ENCODE measurements at places on chromosomes 3 and 15.
A peak's percentile ranks its signal among the peaks of the same experiment; 100 is the strongest.

DNA sequence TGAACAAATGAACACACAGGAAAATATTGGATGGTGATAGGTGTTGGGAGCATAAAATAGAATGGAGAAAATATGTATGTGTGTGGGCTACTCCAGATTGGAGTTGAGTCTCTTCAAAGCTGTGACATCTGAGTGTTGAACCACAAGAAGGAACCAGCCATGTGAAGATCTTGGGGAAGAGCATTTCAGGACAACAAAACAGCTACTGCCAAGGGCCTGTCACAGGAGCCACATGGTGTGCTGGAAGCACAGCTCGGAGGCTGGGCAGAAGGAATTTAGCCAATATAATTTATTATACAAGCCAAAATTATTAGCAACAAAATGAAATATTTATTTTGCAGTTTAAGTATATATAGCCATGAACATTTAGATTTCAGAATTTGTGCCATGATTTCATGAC is 108.3 kb upstream of the FGF7 start:
- DNase-seq, result no peak

DNA sequence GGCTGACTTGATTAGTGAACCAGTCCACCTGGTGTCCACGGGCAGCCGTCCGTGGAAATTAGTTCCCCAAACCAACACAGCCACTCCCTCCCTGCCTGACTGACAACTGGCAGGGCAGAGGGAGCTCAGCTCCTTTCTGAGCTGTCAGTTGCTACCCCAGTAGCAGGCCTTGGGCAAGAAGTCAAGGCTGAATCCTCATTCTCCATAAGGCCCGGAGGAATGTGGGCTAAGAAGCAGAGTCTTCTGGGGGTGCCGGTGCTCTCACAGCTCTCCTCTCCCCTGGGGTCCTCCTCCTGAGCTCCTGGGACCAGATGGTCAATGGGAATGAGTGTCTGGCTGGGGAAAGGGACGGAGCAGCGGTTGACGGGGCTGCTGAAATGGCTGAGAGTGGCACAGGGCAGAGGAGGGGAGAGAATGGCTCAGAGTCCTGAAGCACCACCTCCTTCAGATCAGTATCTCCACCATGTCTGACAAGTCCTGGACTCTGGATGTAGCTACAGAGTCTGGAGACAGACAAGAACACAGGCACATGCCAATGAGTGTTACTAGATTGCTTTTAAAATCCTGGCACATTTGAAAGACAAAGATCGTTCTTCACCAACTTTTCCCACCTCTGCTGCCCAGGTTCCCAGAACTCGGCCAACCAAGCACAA is 16.9 kb downstream of the AMOTL2 start:
- peak; percentile 33 for DNase-seq

DNA sequence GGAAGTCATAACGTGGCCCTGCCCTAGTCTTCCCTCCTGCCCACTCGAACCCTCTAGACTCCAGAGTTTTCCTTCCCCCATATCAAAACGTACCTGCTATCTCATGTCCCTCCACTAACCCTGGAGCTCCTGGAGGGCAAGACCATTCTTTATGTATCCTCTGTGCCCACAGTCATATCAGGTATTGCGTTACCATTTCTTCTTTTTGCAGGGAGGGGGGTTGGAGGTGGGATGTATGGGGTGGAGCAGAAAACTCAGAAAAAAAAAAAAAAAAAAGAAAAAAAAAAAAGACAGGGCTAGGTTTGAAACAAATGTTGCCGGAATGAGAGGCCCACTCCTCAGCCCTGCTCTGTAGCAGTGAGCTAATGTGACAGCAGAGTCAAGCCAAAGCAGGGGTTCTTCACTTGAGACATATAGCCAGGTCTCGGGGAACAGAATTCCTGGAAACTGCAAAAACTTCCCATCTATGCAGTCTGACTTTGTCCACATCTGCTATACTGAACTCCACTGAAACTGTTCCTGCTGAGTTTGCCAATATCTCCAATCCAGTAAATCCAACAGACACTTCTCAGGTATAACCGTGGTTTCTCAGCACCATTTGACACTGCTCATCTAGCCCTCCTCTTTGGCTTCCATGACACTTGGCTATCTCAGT is 31.1 kb downstream of the PARP16 start:
- no peak for DNase-seq

DNA sequence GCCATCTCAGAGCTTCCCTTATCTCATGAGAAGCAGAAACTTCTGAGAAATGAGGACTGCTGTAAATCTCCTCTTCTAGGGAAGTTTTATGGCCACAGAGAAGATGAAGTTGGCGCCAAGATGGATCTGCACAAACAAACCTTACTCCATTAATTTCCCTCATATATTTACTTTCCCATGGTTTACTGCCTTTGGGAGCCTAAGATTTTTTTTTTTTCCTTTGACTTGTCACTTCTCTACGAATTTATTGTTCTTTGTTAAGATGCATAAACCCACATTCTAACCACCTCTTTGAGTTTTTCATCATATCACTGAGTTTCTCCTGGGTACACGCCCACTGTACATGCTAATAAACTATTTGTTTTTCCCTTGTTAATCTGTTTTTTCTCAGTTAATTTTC is 21.5 kb upstream of the NPTN start:
- no peak for DNase-seq

DNA sequence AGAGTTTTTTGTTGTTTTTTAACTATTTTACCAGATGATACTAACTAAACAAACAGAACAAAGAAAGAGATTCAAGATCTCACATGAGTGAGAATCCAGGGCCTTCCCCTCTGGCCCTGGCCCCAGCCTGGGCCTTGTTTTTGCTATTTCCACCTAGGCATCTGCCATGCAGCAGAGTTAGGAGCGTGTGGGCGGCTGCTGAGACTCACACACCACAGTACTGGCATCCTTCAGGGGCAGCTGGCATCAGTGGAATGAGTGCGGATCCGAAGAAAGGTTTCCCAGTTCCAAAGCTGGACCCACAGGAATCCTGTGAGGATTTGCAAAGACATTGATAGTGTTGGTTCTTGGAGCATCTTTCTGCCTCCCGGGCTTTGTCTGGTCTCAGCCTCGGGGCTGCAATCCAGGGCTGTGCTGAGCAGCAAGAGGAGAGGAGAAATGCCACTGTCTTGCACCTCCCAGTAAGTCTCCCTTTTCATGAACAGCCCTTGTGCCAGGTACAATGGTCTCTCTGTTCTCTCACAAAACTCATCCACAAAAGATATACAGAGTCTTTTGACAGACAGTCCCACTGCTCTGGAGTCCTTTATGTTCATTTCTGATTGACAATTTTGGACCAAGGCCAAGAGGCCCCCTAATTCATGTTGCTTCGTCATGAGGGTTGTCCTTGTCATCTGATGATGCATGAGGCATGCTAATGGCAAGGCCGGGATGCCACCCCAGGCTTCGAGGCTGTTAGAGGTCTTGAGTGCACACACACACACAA is 46.6 kb downstream of the APH1B start:
- no peak for DNase-seq

GRCh38 chr3:57598765-57599360 is 1.7 kb upstream of the ARF4 start:
- no peak for DNase-seq

- DNase-seq, result no peak
These were observed 50.3 kb downstream of the EXD1 start for GRCh38 chr15:41180206-41180789.

DNA sequence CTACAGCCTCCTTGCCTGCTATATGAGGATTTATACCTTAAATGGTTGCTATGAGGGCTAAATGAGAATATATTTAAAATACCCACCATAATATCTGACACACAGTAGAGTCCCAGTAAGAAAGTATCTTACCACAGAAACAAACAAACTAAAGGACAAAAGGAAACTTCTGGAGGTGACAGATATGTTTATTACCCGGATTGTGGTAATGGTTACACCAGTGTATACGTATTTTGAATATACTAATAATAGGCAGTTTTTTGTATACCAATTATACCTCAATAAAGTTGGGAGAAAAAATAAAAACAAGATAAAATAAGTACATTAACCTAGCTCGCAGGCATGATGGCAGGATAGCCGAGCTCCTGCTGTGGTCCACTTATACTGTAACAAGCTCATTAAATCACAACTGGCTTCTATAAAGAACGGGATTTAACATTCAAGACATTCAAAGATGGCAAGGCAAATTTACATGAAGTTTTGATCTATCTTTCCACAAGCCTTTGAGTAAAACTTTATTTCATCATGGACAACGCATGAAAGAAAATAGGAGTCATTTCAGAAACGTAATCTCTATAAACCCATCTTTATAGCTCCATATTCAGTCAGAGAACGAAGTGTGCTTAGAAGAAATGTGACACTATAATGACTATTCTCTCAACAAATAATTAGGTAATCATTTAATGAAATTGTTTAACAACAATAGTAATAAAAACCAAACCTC is 1.5 kb downstream of the RPN1 start:
- no peak for DNase-seq

- no peak for DNase-seq
These were observed 34.0 kb downstream of the TPRA1 start for GRCh38 chr3:127556565-127556964.

GRCh38 chr3:15804553-15805095 is 6.8 kb upstream of the ANKRD28 start:
- no peak for DNase-seq

DNA sequence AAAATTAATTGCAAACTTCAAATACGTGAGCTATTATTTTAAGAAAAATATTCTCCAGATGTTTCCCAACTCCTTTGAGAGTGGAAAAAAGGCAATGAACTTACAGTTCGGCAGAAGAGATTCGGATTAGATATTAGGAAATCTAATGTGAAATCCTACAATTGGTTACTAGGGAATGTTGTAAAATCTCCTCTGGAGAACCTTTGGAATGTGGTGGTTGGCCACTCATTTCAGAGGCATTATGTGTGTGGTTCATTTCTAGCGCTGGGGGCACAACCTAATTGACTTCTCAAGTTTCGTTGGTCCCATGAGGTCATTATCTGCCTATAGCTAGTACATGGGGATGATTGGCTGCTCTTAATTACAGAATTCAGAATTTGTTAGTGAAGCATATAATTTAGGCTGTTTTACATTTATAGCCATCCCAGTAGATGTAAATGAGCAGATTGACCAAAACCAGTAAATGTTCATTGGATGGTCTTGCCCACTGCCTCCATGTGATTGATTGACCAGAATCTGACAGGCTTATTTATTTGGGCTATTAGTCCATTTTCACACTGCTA is 34.6 kb upstream of the CMSS1 start:
- no peak for DNase-seq

GRCh38 chr3:67437789-67438188 is 216.6 kb downstream of the SUCLG2 start:
- no peak for DNase-seq

- no peak for DNase-seq
These were observed 210.7 kb upstream of the UBE2E1 start for GRCh38 chr3:23594894-23595670.

DNA sequence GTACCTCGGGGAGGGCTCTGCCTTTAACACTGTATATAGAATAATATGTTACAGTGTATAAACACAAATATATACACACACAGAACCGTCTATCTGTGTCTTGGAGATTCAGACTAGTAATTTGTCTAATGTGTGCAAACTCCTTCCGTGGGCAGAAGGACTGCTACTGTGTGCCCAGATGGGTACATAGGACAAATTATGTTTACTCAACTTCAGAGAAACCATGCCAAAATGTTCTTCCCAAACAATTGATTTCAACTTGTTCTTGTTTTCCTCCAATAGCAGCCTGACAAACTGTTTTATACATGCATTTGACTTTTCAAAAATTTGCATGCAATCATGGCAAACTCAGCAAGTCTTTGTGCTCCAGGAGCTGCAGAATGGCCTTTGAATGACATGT is 97.5 kb downstream of the FRMD5 start:
- no peak for DNase-seq

DNA sequence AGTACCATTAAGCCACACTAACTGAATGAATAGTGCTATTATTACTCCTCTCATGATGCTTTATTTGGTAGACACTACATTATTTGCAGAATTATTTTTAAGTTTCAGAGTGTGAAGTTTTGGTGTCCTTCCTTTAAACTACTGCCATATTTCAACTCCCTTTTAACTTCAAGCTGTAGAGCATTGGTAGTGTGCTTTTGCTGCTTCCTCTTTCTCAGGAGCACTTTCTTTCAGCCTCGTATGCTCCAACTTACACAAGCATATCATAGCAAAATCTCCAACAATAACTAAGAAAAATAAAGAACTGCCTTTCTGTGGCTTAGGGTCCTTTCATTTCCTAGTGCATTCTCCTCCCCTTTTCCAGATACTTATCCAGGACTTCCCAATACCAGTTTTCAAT is 476.4 kb upstream of the AGTR1 start:
- DNase-seq, result no peak

DNA sequence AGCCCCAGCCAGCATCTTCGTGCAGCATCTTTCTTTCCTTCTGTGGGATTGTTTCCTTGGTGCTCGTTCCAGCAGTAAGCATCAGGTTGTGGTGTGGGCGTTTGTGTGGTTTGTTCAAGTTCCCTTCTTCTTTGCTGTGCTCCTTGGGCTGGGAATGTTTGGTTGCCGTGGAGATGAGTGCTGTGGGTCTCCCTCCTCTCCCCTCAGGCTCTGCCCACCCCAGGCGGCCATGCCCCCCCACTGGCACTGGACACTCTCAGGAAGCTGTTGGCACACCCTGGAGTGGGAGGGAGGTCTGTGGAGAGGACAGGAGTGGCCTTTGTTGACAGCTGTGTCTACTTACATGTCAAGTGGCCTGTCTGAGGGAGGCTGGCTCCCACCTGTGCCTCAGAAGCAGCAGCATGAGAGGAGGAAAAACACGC is 46.5 kb upstream of the SACM1L start:
- DNase-seq, result peak; percentile 91

GRCh38 chr3:146161663-146162002 is 649 bp upstream of the PLOD2 start:
- DNase-seq, result no peak

GRCh38 chr15:64858021-64858575 is 16.4 kb downstream of the PLEKHO2 start:
- DNase-seq, result no peak

DNA sequence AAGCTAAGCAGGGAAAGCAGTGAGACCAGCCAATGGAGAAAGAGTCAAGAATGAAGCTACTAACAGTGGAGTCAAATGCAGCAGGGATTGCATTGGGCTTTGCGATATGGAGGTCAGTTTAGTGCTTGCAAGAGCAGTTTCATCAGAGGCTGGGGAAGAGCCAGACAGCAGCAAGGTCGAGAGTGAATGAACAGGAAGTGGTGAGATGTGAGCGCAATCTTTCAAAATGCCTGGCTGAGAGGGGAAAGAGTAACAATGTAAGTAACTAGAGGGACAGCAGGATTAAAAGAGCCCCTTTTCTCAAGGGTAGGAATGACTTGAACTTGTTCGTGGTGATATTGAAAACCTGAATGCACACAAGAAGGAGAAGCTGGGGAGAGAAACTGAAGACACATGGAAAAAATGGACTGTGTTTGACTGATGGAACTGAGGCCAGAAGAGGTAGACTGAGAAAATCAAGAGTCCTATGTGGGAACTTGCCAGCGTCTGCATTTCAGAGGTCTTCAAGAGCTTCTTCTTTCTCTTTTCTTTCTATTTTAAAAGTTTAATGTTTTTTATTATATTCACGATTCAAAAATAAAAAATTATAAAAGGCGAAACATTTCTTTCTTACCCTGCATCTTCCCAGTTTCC is 30.6 kb upstream of the GPR160 start:
- no peak for DNase-seq

GRCh38 chr3:48296699-48297098 is 36.8 kb downstream of the SPINK8 start:
- no peak for DNase-seq

- no peak for DNase-seq
These were observed 6.0 kb downstream of the MAPKBP1 start for GRCh38 chr15:41780266-41780665.

- DNase-seq, result no peak
These were observed 112.4 kb upstream of the CCDC54 start for GRCh38 chr3:107264888-107265287.

- no peak for DNase-seq
These were observed 15.4 kb upstream of the PIK3CB start for GRCh38 chr3:138850151-138850550.

All from upper lobe of right lung (tissue), 1 donor.